ENCODE measurements at places on chromosomes 7 and 10. TPM values are rescaled to one million over a fixed set of nuclear protein-coding genes. Genes with fewer than 3 reads are reported as not detected.

Gene GNGT1
- total RNA-seq = 0.26 TPM

Gene OIT3
- not detected for total RNA-seq

Gene SGCE
- 25.0 TPM for total RNA-seq

Gene ENKUR
- not detected for total RNA-seq

Gene ETV1
- total RNA-seq = 91.2 TPM

- no peak for DNase-seq
Observed at GRCh38 chr7:41771717-41772116, 68.8 kb upstream of the INHBA start.

DNA sequence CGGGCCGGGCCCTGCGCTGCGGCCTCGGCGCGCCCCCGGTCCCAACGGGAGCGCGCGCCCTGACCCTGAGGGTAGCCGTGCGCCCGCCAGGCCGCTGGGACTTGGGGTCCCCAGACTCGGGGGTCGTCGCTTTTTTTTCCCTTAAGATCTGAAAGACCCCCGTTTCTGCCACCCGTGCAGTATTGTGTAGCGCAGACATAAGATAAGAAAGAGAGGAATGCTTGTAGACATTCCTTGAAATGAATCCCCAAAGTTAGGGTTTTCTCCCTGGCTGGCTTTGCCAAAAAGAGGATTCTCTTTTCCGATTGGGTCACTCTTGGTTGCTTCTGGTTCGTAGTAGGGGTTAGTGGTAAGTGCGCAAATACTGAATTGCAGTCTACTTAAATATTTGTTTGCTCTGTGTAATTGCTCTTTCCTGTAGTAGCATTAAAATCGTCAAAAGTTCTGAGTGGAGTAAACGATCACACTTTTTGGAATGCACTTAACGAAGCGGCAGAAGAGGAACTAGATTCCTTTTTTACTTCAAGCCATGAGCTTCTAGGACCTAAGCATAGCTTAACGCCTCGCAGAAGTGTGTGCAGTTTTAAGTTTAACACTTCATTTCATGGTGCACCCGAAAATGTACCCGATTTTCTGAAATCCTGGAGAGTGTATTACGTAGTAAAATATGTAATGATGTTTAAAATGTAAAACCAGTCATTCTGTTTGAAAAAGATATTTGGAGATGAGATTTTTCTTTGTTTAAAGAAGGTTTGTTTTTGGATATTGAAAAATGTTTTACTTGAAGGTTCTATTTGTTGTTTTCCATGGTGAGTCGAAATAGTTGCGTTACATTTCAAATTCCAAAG is 1.3 kb downstream of the CUL1 start:
- DNase-seq = no peak

GRCh38 chr10:49001402-49001801 is 61.8 kb upstream of the LRRC18 start:
- DNase-seq = peak; percentile 57

DNA sequence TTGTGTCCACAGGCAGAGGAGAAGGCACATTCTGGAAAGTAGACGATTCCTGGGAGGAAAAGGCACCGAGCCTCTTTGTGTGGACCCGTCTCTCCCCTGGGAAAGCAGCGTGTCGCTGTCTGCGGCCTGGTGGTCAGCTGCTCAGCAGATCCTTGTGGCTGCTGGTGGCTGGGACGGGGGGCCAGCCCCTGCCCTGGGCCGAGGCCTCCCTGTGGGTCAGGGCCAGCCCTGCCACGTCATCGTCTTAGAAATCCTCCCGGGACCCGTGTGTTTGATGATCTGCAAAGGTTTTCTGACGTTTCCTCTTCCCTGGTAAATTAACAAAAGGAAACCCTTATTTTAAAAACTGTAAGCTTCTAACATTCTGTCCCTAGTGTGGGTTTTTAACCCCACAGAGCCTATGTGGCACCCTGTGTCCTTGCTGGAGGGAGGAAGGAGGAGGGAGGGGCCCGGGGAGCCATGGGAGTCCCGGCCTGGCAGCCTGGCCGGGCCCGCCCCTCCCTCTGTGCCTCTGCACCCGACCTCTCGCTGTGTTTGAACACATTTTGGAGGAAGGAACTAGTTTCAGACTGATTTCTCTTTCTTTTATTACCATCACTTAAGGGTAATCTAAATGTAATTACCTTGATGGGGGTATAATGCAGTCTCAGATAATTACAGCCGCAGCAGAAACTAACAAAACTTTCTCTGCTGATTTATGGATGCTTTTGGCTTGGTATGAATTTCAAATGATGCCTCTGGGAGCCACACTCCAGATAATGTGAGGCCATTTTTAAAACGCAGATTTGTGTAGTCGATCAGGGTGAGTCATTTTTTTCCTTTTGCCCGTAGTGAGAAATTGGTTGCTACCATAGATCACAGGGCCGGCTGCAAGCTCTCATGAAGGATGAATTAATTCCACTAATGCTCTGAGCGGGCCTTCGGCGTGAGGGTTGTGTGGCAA is 85.5 kb downstream of the NKX6-2 start:
- no peak for DNase-seq

DNA sequence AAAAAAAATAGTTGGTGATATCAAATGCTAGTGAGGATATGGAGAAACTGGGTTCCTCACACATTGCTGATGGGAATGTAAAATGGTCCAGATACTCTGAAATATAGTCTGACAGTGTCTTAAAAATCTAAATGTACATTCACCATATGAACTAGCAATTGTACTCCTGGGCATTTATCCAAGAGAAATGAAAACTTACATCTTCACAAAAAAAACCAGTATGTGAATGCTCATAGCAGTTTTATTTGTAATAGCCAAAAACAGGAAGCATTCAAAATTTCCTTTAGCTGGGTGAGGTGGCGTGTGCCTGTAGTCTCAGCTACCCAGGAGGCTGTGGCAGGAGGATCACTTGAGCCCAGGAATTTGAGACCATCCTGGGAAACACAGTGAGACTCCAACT is 2.1 kb upstream of the SSC4D start:
- no peak for DNase-seq

- no peak for DNase-seq
Observed at GRCh38 chr10:80156216-80156615, 23.7 kb downstream of the PLAC9 start.

DNA sequence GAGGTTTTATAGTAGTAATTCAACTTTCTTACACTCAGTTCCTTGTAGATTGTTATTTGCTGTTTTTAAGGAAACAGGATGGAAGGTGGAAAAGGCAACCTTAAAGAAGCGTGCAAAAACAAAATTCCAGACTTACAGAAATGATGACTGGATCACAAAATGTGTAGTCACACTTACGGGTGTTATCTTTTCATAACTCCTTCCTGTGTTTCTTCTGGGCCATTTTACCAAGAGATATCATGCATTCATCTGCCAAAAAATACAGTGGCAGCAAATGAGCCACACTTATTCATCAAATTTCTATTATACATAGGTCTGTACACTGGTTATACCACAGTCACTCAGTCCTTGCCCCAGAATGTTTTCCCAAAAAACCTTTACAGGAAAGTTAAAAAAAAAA is 94.3 kb upstream of the IL6 start:
- no peak for DNase-seq

DNA sequence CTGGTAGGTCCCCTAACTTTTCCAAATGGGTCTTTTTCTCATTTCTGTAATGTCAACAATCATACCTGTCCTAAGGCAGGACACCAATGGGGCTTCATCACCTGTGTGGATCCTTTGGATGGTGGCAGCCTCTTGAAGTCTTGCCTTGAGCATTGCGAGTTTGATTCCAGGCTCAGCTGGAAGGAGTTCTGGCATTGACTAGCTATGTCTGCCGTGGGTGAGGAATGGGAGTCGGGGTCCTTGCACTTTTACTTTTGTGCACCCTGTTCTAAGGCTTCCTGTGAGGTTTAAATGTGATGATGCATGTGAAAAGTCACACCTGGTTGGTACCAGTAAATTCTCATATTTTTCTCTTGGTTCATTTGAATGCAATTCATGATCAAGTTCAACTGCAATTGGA is 55.9 kb upstream of the CTBP2 start:
- DNase-seq = no peak

DNA sequence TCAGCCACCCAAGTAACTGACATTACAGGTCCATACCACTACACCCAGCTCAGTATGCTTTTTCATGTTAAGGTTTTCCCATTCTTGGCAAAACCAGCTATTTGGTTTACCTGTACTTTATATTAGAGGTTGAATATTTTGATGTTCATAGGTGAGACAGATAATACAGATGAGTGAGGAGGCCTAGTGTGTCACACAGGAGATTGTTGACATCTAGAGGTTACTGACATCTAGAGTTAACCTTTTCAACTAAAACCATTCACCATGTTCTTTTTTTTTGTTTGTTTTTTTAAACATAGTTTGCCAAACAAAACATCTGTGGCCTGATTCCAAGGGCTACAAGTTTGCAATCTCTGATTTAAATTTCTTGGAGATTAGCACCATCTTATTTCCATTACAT is 8.0 kb downstream of the GHITM start:
- DNase-seq = no peak

- no peak for DNase-seq
Observed at GRCh38 chr10:119663866-119664698, 12.9 kb downstream of the BAG3 start.

DNA sequence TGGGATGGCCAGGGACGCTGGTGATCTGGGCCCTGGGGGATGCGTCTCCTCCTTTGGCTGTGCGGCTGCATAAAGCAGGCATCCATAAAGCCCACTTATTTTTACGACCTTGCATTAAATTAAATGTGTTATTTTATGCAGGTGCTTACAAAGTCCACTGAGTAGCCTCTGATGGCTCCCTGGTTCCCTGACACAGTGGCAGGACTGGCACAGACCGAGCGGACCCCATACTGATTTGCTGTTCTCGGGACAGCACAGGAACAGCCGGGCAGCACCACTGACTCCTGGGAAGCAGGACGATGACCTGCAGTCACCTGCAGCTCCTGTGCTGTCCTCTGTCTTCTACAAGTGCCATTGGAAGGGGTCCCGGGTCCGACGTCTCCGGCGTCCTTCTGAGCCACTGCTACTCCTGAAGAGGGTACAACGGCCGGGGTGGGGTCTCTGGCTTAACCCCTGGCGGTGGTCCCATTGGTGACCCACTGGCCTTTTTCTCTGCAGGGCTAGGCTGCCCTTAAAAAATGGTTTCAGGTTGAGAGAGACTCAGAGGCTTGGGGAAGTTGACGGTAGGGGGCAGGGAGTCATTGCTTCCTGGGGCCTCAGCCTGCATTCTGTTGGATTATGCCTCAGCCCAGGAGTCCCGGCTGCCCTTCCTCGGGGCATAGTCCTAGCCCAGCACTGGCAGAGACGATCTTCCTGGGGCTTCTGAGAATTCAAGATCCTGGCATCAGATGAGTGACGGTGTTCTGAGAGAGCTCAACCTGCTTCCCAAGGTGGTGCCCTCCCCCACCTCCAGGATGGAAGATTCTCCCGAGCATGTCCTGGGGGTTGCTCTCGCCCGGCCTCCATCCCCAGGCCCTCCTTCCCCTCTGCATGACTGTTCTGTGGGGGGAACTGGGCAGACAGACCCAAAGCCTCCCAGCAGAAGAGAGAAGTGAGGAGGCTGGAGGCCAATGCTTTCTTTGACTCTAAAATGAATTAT is 330.1 kb downstream of the ADARB2 start:
- no peak for DNase-seq

GRCh38 chr7:96316949-96317348 is 4.9 kb downstream of the SLC25A13 start:
- no peak for DNase-seq

DNA sequence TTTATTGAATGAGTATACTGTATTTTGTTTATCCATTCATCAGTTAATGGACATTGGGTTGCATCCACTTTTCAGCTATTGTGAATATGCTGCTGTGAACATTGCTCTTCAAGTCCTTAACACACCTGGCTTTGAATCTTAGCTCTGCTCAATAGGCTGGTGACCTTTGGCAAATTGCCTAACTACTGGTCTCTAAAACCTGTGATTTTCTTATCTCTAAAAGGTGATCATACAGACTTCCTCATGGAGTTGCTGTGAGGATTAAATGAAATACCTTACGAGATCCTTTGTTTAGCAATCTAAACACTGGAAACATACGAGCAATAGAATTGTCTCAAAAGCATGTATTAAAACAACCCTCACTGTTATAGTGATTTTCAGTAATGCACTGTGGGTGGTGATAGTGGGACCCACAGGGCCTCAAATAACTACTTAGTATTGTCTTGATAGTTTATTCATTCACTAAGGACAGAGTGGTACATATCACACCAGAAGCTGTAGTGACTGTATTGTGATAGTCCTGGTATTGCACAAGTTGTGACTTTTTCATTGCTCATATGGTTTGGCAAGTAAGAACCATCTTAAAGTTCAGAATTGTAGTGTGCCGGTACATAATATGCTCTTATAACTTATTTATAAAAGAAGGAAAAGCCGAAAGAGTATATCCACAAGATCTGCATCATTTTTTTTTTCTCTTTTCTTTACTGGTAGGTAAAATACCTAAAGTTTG is 257.6 kb downstream of the EXOC4 start:
- no peak for DNase-seq
